AG10803 (cell line): ENCODE measurements at places on chromosomes 2 and 18.

- DNase-seq, result no peak
Observed at GRCh38 chr2:17911491-17912260, 33.2 kb downstream of the KCNS3 start.

- DNase-seq, result no peak
Observed at GRCh38 chr2:181738563-181738962, 58.2 kb upstream of the NEUROD1 start.

DNA sequence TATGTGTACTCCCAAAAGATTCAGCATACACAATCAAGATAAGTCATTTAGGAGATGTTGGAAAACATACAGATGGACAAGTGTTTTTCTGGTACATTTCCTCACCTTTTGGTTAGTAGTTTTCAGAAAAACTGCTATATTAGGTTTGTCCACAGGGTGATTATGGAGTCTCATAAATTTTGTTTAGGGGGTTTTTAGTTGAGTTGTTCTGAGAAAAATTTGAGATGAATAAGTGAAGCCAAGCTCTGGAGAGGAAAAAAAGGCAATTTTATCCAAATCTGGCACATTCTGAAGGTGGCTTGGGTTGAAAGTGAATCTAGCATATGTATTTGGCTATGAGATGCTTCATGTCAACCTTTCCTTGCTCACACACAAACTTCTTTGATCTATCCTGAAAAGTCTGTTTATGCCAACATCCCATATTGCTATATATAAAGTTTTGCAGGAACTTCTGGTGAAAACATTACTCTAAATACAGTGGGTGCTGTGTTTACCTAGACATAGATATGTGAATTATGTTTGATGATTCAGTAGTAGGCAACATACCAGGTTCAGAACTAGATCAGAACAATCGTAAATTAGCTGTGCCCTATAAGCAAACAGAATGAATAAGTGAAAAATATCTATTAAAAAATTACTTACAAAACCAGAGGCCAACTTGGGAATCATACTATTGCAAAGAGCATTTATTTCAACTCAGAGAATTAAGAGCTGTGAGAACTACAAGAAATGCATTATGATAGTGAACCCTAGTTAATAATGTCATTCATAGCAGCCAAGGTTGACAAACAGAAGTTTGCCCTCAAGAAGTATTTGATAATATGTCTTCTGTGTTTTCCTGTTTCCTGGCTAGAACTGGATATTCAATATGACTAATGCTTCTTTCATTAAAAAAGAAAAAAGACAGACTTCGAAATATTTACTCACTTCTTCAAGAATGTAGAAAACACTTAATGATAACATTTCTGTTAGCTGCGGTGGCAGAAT lies 552.0 kb downstream of the IRS1 start:
- DNase-seq, result peak; percentile 28

GRCh38 chr18:58552057-58552461 lies 76.8 kb downstream of the ALPK2 start:
- DNase-seq, result no peak

- DNase-seq, result peak; percentile 81
Observed at GRCh38 chr2:223860809-223861738, 23.7 kb upstream of the AP1S3 start.

DNA sequence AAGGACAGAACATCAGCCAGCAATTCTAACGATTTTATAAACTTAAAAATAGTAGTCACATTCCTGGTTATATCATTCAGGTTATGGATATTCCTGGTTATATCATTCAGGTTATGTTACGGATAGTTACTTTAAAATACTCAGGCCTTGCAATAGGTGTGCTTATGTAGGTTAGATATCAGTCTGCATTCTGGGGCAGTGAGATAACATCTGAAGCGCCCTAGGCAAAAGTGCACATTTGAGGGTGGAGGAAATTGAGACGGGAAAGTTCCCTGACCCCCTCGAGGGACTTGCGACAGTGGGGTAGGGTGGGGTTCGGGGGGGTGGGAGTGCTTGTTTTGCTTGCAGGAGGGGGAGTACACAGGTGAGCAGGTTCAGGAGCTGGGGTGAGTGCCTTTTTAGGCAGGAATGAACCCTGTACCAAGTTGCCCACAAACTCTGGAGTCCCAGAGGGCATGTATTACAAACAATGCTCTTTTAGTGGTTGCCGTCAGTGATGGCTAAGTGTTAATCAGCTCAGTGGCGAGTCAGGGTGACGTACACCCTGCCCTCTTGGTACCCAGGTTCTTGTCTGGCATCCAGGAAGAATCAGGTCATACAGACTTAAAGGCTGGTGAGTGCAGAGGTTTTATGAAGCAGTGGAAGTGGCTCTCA lies 31.8 kb downstream of the CREG2 start:
- DNase-seq, result no peak

- no peak for DNase-seq
Observed at GRCh38 chr2:7133521-7133920, 216.3 kb downstream of the RNF144A start.

DNA sequence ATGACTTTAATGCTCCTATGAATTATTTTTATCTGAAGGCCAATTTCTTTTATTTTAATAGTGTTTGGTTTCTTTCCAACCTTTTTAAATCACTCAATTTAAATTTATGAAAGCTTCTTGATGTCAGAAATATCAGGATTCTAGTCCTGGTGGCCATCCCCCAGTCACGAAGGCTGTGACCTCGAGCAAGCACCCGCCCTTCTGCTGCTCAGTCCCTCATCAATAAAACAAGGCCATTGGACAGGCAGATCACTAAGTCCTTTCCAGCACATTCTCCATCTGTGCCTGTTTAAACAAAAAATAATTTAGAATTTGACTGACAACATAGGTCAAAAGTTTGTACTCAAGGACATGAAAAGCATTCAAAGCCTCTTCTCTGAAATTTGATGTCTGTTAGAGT lies 483.6 kb upstream of the VRK2 start:
- no peak for DNase-seq

- DNase-seq, result peak; percentile 16
Observed at GRCh38 chr2:14530506-14530905, 102.0 kb upstream of the LRATD1 start.

GRCh38 chr2:237324405-237324831 lies 89.5 kb downstream of the COL6A3 start:
- DNase-seq, result peak; percentile 46

GRCh38 chr2:240183875-240184590 lies 43.6 kb upstream of the OTOS start:
- DNase-seq, result no peak

GRCh38 chr2:215617060-215617824 lies 181.4 kb upstream of the FN1 start:
- no peak for DNase-seq

- no peak for DNase-seq
Observed at GRCh38 chr2:28394997-28395333, 2.3 kb downstream of the FOSL2 start.

DNA sequence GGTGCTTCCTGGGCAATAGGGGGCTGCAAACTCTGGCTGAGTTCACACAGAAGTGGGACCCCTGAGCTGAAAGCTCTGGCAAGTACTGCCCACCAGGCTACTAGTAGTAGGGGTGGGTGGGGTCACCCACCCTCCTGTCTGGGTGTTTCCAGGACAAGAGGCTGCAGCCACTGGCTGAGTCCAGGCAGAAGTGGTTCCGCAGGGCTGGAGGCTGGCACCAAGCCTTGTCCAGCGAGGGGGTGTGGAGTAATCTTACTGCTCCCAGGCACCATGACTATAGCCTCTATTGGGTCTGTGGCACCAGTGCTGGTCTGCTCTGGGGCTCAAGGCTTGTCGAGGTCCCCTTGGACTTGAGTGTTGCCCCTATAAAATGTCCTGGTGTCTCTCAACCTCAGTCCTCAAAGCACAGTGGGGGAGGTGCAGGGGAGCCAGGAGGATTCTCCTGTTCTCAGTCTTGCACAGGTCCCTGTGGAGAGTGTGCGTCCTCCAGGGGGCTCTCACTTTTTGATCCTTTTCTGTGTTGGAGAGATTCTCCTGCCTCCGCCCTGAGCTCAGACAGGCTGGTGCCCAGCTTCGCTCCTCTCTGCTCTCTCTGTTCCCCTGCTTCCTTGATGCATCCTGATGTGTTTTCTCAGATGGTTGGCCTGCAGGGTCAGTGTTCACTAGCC lies 48.1 kb downstream of the NUP35 start:
- no peak for DNase-seq
